ENCODE measurements at places on chromosomes 11 and 22.

- no peak for DNase-seq
Observed at GRCh38 chr11:79931692-79932091, 490.9 kb upstream of the TENM4 start.

- no peak for DNase-seq
Observed at GRCh38 chr11:7462706-7463105, 22.6 kb upstream of the OLFML1 start.

DNA sequence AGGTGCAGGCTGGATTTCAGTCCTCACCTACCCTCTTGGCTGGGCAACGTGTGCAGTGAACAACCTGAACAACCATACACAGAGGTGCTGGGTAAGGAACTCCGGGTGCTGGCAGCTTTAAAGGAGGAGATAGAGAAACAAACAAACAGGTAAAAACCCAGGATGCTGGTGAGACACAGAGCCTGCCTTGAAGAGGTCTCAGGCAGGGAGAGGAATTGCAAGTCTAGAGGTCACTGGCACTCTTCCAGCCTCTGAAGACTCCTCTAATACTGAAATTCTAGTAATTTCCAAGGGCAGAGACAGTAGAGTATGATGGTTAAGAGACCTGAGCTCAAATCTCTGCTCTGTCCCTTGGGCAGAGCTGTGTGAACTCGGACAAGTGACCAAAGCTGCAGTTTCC, 192.5 kb downstream of the CEP164 start:
- no peak for DNase-seq

- no peak for DNase-seq
Observed at GRCh38 chr11:131748151-131749050, 378.0 kb downstream of the NTM start.

- DNase-seq = no peak
Observed at GRCh38 chr11:91078221-91078620, 855.4 kb upstream of the CHORDC1 start.

- DNase-seq = no peak
Observed at GRCh38 chr11:121555121-121555520, 102.4 kb upstream of the SORL1-AS1 start.

GRCh38 chr11:93497596-93497995, 45.6 kb downstream of the SMCO4 start:
- DNase-seq = no peak

DNA sequence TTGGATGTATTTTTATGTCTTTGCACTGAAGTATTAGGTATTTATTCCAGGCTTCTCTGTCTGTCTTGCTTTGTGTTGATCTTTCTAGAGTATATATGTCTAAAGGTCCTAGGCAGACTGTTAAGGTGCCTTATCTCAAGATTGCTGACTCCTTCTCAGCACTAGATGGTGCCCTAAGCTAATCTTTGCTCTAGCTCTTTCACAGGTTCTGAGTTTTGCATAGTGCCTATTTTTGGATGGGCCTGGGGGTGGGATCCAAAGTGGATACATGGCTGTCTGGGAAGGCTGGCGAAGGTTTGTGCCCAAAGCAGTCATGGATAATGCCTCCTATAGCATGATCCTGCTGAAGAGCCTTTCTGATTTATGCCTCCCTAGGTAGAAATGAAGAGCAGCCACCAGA, 154.9 kb downstream of the TRPC6 start:
- no peak for DNase-seq

DNA sequence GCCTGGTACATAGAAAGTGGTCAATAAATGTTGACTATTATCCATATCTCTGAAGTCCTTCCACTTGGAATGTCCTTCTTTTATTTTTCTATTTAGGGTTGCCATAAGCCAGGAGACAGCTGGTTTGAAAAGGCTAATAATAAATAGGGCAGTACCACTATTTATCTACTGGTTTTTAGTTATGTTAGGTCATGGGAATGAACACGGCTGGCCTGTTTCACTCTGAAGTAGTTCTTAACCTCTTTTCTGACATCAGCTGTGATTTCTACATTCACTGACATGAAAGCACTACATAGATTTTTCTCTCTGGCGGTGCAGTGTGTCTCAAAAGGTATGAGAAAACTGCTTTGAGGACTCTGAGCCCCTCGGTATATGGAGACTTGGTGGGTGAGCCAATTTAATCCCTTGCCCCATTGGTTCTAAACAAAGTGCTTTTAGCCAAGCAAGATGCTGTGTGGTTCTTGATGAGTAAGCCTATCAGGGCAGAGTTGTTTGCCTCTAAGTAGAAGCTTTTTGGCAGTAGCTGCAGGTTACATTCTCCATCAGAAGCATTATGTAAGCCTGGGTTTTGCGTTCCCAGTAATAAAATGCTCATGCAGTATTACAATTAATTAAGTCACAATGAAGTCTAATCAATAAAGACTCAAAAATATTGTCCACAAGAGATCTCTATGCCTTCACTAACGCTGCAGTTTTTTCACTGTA, 48.7 kb upstream of the APOA1 start:
- no peak for DNase-seq

DNA sequence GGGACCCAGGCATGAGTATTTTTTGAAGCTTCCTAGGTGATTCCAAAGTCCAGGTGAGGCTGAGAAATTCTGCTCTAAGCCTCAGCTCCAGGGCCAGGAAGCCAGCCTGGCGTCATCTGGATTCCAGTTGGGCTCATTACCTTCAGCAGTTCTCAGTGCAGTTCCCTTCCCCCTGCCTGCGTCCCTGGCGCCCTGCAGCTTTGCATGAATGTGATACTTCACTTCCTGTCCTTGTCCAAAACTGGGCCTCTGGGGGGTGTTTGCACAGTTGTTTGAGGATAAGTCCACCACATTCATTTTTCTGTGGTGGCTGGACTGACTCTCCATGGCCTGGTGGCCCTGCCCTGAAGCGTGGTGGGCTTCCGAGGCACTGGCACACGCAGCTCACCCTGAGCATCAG, 98.1 kb downstream of the TENM4 start:
- DNase-seq = no peak

- no peak for DNase-seq
Observed at GRCh38 chr22:27670701-27671412, 130.7 kb downstream of the MN1 start.

DNA sequence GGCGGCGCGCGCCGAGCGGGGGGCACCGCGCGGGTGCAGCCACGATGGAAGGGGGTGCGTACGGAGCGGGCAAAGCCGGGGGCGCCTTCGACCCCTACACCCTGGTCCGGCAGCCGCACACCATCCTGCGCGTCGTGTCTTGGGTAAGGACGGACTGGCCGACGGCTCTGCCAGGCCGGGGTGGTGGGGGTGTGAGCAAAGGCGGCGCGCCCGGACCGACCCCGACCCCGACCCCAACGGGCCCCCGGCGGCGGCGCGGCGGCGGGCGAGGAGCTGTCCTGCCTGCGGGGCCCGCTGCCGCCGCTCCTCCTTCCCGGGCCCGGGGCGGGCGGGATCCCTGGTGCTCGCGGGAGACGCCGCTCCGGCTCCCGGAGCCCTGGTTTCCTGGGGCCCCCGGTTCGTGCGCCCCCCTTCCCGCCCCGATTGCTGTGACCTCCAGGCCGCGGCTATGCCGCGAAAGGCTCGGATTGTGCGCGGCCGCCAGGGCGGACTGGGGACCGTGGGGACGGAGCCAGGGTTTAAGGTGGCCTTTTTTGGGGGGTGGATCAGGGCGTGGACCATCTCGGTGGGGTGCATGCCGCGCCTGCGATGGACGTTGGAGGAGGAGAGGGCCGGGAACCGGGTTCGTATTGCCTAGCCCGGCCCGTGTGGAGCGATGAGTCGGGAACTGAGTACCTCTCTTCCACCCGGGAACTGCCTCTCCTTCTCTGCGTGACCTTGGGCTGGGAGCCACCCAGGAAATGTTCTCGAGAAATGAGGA, at the start of gene SYNGR1:
Gene SYNGR1 (plus strand): TSS at position 25 of the 760 bp plus-strand sequence. CDS start 20 bp downstream, at position 45.
- no peak for DNase-seq

DNA sequence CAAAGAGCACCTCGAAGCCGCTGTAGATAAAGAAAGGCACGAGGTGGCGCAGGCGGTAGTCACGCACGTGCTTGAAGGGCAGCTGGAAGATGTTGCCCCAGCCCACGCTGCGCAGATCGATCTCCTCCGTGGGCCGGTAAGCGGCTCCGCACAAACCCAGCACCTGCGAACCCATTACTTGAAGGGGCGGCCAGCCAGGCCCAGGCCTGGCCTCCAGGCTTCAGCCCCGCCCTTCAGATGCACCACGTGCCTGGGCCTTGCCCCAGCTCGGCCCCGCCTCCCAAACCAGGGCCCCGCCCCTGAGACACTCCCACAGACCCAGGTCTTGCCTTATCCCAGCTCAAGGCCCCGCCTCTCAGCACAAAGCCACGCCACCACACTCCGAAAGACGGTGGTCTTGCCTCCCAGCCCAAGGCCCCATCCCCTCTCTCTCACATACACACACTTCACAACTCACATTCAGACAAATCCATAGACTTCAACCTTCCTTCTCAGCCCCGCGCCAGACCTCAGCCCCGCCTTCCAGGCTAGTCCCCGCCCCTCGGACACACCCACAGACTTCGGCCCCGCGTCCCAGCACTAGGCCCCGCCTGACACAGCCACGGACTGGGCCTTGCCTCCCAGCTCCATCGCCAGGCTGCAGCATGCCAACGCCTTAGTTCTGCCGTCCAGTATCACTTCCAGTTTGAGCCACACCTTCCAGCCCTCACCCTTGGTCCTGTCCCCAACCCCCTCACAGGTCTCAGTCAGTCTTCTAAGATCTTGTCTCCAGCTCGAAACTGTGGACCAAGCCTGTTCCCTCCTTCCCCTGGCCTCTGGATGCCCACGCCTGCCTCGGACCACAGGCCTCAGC, 7.0 kb downstream of the UNC93B1 start:
- no peak for DNase-seq

GRCh38 chr11:108836541-108836940, 171.7 kb downstream of the DDX10 start:
- DNase-seq = no peak

- no peak for DNase-seq
Observed at GRCh38 chr11:1748636-1749394, 1.6 kb downstream of the IFITM10 start.

GRCh38 chr11:19428206-19429002, 187.7 kb upstream of the E2F8 start:
- no peak for DNase-seq

DNA sequence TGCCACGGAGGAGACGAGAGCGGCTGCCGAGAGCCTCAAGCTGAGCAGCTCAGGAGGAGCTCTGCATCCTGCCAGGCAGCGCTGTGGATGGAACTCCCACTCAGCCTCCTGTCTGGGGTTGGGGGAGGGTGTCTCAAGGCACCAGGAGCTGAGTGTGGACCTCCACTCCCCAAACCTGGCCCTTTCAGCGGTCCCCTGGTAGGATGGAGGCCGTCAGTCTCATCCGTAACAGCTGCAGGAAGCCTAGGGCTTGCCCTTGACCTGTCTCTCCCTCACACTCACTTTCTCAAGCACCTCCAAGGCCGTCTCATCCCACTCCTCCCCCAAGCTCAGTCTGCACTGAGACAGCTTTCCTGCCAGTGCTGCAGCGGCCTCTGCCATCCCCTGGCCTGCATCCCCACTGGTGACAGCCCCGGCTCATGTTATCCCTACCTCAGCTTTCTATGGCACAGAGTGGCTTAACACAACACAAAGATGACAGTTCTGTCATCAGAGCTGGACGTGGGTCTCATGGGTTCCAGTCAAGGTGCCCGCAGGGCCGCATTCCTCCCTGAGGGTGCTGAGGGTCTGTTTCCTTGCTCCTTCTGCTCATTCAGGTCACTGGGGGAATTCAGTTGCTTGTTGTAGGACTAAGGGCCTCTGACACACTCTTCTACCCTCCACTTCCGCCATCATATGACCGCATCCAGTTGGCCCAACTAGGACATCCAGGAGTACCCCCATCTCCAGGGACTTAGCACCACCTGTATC, 341.9 kb upstream of the B3GAT1 start:
- DNase-seq = no peak

All from stimulated activated CD8-positive, alpha-beta memory T cell treated with anti-CD3 and anti-CD28 coated beads, Interleukin-4, amount 100 ng/mL, for 4 hours (primary cell).